Renal cortex interstitium (tissue), 15 donors: ENCODE measurements at places on chromosomes 2 and 18.

- no peak for DNase-seq
These were observed 744.4 kb downstream of the KCNJ3 start for GRCh38 chr2:155442755-155443372.

DNA sequence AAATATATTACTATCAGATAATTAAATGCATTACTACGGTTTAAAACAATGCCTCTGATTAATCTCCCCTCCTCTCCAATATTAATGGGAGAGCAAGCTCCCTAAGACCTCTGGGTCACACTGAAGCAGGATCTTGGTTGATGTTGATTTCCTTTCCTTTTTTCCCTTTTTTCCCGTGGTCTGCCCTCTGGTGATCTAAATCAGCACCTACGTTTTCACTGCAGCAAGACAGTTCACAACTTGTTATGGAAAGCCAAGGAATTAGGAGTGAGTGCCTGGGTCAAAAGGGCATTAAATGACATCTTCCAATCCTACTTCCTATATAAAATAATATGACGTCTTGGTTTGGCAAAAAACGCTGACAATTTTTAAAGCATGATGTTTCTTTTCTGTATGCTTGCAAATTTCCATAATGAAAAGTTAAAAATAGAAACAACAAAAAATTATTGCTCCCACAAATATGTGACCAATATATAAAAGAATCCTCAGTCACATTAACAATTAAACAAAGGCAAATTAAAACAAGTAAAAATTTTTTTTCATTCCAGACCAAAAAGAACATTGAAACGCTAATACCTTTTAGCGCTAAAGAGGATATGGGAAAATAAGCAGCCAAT is 7.9 kb upstream of the CFAP36 start:
- DNase-seq, result no peak

DNA sequence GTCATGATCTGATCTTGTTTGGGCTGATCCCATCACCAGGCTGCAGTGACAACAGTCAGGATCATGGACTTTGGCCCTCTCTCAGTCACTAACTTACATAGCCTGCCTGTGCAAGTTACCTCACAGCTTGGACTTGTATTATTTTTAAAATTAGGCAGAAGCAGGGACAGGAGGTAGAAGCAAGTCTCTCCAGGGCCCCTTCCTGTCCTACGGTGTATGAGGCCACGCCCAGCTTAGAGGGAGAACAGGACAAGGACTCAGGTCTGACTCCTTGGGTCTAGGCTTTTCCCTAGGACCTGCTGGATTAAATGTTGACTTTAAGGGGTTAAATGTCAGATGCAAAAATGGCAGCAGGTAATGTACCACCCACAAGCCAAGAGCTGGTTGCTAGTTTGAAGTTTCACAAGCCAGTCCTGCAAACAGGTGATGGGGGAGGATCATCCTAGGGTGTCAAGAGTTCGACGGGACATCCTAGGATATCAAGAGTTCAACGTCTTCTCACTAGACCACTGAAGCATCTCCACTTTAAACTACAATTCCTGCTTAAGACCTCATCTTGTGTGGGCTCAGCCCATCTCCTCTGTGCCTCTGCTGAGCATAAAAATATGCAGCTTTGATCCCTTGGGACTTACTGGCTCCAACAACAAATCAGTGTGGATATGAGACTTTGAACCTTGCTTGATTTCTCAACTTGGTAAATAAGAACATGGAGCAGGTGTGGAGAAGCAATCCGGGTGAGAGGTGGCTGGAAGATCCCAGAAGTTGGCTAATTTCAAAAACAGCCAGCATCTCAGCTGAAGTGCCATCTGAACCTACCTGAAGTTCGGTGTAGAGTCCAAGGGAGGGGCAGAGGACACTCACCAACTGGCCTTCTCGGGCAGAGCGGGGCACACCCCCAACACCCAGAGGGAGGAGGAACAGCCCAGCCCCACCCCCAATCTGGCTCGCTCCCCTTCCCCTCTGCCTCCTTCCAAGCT is 39.5 kb downstream of the SFXN5 start:
- DNase-seq, result no peak

- DNase-seq, result no peak
These were observed 234.0 kb downstream of the KLHL29 start for GRCh38 chr2:23618794-23619530.

- DNase-seq, result peak; percentile 49
These were observed 38.4 kb upstream of the MRPL19 start for GRCh38 chr2:75607988-75608683.

DNA sequence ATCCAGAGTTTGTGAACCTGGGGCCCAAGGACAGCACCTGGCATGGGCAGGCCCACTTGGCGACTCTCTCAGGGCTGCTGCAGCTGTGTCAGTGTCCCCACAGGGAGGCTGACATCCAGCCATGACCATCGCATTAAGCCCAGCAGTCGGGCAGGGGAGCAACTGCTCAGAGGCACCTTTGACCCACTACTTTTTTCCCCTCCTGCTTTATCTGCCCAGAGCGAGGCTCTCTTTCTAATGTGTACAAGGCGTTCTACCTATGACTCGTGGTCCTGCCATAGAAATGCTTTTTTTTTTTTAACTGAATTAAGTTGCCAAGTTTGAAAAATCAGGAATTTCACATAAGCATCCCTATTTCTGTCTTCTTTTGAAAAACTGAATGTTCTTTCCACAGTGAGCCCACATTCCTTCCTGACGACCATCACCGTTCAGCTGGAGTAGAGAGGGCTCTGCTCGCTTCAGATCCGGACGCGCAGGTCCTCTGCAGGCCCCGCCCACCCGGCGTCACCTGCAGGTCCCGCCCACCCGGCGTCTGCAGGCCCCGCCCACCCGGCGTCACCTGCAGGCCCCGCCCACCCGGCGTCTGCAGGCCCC is 403 bp upstream of the CLUL1 start:
- DNase-seq, result peak; percentile 69

DNA sequence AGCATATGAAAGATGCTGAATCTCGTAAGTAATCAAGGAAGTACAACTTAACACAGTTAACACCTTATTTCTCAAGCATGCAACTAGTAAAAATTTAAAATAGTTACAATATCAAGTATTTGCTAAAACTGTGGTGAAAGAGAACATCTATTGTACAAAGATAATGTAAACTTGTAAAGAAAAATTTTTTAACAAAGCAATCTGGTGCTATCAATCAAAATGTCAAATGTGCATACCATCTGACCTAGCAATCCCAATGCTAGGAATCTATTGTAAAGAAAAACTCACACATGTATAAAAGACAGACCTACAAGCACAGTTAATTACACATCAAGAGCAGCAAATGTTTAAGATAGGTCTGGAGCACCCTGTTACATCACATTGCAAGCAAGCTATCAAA is 90.1 kb downstream of the SLC66A3 start:
- no peak for DNase-seq

DNA sequence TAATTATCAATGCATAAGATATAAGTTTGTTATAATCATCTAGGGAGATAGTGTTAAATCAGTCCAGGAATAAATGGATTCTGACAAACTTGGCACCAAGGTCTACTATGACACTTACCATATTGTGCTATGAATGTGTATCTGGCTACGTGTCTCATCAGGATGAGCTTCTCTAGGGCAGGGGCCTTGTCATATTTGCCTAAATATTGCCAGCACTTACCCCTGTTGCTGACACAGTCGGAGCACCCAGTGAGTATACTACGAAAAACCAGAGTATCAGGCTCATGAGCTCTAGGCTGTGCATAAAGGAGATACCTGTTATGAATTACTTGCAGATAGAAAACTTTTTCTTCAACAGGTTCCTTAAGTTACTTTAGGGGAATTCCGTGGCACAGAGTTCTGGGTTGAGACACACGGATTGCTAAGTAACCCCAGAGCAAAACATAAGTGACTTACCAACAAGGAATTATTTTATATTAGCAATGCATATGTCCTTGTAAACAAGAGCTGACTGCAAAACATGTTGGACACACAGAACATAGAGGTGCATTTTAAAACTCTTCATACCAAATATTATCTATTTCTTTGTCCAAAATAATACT is 7.7 kb upstream of the TTC39C start:
- DNase-seq, result no peak

GRCh38 chr2:101048756-101049155 is 46.7 kb downstream of the RPL31 start:
- no peak for DNase-seq

DNA sequence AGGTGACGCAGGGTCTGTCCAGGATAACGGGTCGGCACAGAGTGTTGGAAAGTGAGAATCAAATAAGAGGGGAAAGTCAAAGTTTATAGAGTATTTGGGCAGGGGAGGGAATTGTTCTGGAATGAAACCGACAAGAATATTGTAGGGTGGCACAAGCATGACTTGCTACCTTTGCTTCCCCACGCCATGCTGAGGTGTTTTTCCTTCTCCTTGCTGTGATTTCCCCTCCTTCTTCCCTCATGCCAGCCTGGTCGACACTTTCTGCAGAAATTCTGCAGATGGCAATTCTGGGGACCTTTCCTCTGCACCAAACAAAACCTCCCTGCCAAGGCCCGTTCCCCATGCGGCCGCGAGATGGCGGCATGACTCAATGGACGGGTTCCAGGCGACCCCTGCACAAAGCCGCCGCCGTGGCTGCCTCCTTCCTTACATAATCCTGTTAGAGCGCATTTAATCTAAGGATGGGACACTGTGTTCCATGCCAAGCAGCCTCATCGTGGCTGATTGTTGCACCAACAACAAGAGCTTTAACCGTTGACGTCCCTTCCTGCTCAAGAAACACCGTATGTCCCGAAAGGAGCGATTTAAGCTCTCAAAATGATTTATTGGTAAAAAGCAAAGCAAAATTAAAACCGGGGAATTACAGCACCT is at the start of gene MRO:
TSS of gene MRO (minus strand) at position 289 of the 651 bp plus-strand sequence. CDS start 10,616 bp downstream, outside the sequence.
- DNase-seq, result peak; percentile 72

- DNase-seq, result no peak
These were observed 382.6 kb upstream of the CDH20 start for GRCh38 chr18:60950634-60951033.

GRCh38 chr2:119062179-119062578 is 96.4 kb downstream of the C1QL2 start:
- DNase-seq, result no peak

DNA sequence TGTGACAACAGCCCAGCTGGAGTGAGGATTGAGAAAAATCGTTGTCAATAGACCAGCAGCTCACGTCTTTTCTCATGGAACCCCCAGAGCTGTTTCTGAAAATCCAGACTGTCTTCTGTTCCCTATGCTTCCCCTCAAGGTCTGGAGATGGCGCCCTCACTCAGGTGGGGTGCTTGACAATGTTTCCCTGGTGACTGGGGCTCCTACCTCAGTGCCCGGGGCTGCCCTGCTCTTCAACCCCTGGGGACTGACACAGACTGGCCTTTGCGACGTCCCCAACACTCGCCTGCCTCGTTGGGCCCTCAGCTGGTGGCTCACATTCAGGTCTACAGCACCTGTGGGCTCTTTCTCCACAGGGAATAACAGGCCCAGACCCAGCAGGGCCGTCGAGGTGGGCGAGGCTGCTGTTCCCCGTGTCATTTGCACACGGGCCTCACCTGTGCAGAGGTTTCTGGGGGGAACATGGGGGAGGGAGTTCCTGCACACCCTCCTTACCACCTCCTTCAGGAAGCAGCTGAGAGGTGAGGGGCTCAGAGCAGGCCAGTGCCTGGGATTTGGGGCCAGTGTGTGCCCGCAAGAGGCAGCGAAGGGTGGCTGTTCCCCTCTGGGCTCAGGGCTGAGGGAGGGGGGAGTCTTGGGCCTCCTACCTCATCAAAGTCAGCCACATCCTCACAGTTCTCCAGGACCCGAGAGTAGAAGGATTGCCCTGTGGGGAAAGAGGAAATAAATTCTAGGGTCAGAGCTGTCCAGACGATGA is 59.3 kb upstream of the OTOF start:
- DNase-seq, result no peak

DNA sequence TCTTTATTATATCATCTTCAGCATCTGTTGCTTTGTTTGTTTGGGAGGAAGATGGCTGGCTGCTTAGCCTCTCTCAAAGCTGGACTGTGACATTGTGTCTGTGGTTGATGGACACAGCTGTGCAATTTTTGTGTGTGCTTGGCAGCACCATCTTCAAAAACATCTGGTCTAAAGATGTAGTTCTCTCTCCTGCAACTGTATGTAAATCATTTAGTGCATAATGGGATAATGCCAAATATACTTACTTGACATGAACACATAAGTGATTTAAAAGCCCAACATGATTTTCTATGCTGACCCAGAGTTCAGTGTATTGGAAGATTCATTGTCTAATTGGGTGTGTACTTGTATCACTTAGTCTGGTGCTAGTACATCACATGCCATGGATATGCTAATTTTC is 112.2 kb downstream of the MAP4K4 start:
- no peak for DNase-seq

DNA sequence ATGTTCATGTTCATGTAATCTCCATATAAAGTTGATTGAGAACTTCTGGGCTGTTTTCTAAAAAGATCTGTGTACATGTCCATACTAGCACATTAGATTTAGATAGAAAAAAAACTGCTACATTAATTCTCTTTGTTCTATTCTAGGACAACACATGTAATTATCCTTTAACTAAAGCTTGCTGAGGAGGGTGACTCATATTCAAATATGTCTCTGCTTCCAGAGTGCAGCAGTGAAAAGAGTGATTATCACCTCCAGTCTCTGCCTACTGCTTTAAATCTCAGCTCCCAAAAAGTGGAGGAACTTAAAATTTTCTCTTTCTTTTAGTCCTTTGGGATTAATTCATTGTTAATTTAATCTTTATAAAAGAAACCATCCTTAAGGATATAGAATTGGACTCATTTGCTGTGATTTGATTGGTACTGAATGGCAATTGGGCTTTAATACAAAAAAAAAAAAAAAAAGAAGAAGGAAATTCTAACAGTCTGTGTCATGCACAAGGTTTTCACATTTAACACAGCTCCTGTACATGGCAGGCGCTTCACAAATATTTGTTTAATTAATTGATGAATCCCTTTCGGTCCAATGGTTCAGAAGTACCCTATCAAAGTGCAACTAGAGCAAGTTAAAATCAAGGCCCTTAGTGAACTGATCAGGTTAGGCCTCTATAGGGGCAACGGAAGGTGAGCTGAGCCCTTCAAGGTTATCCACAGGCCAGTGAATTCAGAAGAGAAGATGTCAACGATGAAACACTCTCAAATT is 214.0 kb upstream of the KCNJ3 start:
- DNase-seq, result no peak
